Osteocyte (in vitro differentiated cells): ENCODE measurements at places on chromosomes 12 and 14. TPM values are rescaled to one million over a fixed set of nuclear protein-coding genes. Genes with fewer than 3 reads are reported as not detected.

GRCh38 chr14:38718519-38718918 lies 384.5 kb downstream of the SEC23A start:
- no peaks in the 10 kb centered on the region for H3K27me3 ChIP-seq
- no peak for DNase-seq
- H3K27ac ChIP-seq = no peak overlapping the region
- H3K4me3 ChIP-seq = no peak overlapping the region
- H3K4me1 ChIP-seq = no peaks in the 10 kb centered on the region

DNA sequence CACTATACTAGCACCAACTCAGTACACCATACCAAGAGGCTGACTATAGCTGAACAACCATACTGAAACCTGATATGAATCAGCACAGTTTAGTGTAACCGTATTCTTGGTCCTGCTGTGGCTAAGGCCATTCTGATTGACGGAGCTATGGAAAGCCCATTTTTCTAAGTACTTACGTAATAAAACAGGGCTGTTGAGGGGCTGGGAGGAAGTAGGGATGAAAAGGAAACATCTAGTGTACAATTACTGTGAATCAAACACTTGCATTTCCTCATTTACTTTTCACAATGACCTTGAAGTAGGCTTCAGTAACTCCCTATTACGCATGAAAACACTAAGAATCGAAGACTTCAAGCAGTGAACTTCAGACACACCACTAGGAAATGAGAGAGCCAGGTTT lies 198.2 kb downstream of the BTG1 start:
- no peaks in the 10 kb centered on the region for H3K36me3 ChIP-seq
- no peak overlapping the region for H3K4me3 ChIP-seq
- no peak overlapping the region for H3K27ac ChIP-seq
- H3K27me3 ChIP-seq = peaks cover 2% of the 10 kb centered on the region
- H3K4me1 ChIP-seq = no peaks in the 10 kb centered on the region

GRCh38 chr12:26271889-26272492 lies 76.6 kb downstream of the SSPN start:
- peaks cover 56% of the 10 kb centered on the region for H3K4me1 ChIP-seq
- peak overlapping the region; percentile 63 for H3K27ac ChIP-seq
- H3K4me3 ChIP-seq = no peak overlapping the region
- no peaks in the 10 kb centered on the region for H3K27me3 ChIP-seq
- H3K36me3 ChIP-seq = no peaks in the 10 kb centered on the region

GRCh38 chr14:34013721-34014060 lies 62.8 kb upstream of the EGLN3 start:
- H3K27ac ChIP-seq = no peak overlapping the region
- no peak for DNase-seq
- no peaks in the 10 kb centered on the region for H3K4me1 ChIP-seq
- H3K36me3 ChIP-seq = no peaks in the 10 kb centered on the region
- peaks cover 9% of the 10 kb centered on the region for H3K27me3 ChIP-seq
- no peak overlapping the region for H3K4me3 ChIP-seq

Gene ACSM4
- total RNA-seq = not detected in 2 replicates

Gene KLHL33
- total RNA-seq = 0.05 and 0.08 TPM in 2 replicates
